ENCODE measurements at places on chromosomes 11 and 22.

DNA sequence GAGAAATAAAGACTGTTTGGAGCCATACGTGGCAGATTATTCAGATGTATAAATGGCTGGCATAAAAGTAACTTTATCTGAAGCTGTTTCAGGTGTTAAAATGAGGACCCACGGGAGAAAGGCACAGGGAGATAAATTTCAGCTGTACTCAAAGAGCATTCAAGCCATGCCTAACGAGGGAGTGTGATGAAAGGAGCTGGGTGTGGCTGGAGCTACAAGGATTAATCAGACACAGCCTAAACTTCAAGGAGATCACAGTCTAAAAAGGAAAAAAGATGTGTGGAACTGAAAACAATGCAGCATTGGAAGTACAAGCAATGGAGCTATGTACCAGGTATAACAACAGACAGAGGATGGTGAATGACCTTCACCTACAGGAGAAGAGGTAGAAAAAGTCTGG lies 120.8 kb upstream of the APOA1 start:
- no peak for DNase-seq

- DNase-seq, result no peak
Measured at GRCh38 chr11:95661162-95661561, 128.4 kb downstream of the FAM76B start.

- no peak for DNase-seq
Measured at GRCh38 chr11:46200537-46201281, 76.8 kb upstream of the CREB3L1 start.

- no peak for DNase-seq
Measured at GRCh38 chr22:50019316-50019715, 6.8 kb upstream of the IL17REL start.

DNA sequence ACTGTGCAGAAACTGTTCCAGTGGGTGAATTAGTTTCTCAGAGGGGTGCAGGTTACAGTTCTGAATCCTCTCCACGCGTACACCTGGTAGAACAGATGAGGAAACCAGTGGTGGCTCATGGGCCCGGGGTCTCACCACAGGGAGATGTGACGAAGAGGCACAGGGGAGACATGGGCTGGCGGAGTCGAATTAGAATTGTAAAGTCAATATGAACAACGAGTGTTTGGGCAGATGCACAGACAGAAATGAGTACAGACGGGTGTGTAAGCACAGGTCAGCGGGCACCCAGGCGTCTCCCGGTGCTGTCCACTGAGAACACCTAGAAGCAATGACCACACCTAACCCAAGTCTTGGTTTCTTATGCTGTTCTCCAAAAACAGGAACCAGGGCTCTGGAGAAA lies 41.8 kb downstream of the GNB1L start:
- no peak for DNase-seq

DNA sequence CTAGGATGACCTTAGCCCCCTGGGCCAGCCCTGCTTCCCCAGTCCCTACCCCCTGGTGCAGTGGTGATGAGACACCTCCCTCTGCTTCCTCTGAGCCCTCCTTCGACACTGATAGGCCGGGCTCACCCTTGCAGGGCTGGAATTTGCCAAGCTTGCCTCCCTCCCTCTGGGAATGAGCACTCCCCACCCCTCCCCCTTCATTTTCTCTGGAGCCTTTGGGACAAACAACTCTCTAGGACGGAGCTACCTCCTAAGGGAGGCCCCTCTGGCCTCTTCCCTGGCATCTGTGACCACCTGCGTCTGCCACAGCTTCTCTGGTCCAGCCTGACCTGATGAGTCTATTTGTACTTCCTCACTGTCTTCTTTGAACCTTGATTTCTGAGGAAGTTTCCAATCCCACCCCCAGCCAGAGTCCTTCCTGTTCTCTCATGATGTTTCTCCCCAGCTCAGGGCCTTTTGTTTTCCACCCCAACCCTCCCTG lies 53.3 kb upstream of the ADA2 start:
- no peak for DNase-seq

- DNase-seq, result no peak
Measured at GRCh38 chr11:8962841-8963240, 1.4 kb downstream of the TMEM9B start.

DNA sequence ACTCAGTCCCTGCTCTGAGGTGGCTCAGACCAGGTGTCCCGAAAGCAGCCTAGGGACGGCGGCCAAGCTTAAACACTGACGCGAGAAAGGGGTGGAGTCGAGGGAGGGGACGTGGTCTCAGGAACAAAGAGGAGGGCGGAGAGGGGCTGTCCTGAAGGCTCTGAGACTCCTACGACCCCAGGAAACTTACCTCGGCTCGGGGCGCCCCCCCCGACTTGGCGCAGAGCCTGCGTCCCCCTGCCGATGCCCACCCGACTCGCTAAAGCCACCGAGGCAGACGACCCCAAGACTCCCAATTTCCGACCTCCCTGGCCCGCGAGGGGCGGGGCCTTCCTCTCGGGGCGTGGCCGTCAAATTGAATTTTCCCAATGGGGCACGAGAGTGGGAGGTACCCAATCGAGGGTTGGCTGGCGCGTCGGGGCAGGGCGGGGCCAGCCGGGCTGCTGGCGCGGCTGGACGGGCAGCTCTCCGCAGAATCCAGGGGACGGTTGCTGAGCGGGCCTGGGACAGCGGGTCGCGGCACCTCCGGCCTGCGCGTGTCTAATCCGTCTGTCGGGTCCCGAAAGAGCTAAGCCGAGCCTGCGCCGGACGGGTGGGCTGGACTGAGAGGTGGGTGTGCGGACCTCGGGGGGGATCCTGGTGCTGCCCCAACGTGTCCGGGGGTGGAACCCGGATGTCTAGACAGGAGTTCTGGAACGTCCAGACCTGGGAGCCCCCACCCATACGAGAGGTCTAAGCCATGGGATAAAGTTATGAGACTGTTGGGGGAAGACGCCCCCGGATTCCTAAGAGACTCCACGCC lies at the start of gene SMTN:
Gene SMTN, plus strand, starts transcription at position 471 of the 802 bp plus-strand sequence. CDS start 1,941 bp downstream, outside the sequence.
- peak; percentile 82 for DNase-seq

DNA sequence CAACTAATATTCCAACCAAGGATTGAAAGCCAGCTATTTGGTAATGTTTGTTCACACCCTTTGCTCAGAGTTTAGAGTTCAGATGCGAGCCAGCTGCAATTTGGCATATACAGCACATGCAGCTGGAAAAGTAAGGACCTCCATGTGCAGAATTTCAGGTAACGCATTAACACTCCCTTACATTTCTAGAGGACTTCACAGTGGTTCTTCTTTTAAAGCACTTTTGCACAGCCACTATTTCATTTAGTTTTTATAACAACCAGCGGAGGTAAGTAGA lies 3.4 kb downstream of the POU2AF3 start:
- DNase-seq, result no peak

GRCh38 chr11:109984634-109985289 lies 108.4 kb upstream of the ZC3H12C start:
- DNase-seq, result no peak

GRCh38 chr22:19988965-19989724 lies 27.5 kb downstream of the ARVCF start:
- DNase-seq, result no peak

DNA sequence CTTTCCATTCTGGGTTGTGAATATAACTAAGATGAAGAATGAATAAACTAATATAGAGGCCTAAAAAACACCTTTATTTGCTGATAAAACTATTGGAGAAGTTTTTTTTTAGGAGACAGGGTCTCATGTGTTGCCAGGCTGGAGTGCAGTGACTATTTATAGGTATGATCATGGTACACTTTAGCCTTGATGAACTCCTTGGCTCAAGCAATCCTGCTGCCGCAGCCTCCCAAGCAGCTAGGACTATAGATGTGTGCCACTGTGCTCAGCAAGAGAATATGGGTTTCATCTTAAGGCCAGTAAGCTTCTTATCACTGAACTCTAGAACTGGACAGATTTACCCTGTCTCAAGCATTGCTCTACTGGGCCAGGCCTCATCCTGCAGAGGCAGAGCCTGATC lies 26.6 kb downstream of the CCDC90B start:
- DNase-seq, result no peak

GRCh38 chr11:19557720-19558140 lies 154.9 kb upstream of the NAV2 start:
- DNase-seq, result peak; percentile 55

GRCh38 chr22:29570456-29570855 lies 10.5 kb downstream of the NIPSNAP1 start:
- DNase-seq, result no peak

DNA sequence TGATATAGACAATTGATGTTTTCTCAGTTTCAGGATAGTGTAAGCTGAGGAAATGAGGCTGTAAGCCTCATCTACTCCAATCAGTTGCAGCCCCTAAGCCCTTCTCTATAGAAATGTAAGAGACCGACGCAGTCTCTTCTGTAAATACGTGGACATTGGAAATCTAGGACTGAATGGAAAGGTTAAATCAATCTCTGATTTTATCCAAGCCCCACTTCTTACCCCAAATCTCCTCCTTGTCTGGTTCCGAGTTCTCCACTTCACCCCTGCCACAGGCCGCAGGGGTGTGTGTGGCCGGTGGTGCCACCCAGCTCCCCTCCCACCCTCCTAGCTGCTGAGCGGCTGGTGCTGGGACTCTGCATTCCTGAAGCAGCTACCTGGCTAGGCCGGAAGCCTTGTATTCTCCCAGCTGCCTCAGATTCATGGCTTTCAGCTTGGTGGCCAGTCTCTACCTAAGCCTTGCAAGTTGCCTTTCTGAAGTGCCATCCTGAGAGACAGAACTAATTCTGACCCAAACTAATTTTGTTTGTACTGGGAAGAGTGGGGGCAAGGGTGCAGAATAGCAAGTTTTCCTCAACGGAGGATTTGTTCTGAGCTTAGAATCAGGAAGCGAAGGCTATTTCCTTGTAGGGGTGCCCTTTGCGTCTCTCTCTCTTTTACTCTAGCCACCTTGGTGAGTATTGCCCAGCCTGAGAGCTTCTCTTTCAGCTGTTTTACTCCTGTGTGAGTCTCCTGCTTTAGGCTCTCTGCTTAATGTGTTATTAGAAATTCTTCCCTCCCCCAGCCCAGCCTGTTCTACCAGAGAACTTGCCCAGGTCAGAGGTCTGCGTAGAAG lies 749 bp downstream of the VWA5A start:
- DNase-seq, result no peak

DNA sequence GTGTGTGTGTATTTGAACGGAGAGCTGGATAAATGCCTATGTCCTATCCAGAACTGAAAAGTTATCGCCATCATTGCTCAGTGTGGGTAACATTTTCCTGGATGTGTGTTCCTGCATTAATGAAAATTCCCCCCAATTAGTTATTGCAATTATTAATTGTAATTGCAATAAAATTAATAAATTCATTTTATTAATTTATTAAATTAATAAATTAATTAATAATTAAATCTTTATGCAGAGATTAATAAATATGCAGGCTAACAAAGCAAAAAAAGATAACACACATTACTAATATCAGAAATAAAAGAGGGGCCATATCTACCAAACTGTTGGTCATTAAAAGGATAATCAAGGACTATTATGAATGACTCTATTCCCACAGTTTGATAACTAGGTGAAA lies 3.6 kb downstream of the RFPL3 start:
- no peak for DNase-seq

GRCh38 chr22:46040471-46041465 lies 63.8 kb upstream of the WNT7B start:
- no peak for DNase-seq

- DNase-seq, result no peak
Measured at GRCh38 chr11:13868710-13869397, 93.7 kb upstream of the SPON1 start.

GRCh38 chr11:113338730-113339129 lies 24.3 kb downstream of the TTC12 start:
- DNase-seq, result no peak

- no peak for DNase-seq
Measured at GRCh38 chr11:115961159-115962003, 457.2 kb upstream of the CADM1 start.

- DNase-seq, result no peak
Measured at GRCh38 chr22:20589614-20590476, 82.4 kb downstream of the MED15 start.

DNA sequence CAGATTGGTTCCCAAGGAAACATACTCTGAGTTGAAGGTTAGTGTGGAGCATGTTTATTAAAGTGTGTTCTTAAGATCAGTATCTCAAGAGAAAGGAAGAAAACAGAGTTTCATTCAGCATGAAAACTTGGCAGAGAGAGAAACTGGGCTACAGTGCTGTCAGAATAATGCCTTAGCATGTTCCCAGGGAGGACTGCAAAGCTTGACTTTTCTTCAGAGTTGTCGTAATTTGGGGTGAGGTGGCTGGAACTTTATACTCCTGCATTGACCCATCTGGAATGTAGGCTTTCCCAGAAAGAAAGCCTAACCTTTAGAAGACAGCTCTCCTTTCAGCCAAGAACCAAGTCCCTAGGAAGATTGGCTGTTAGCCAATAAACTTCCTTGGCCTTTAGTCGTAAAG lies 190.8 kb upstream of the CNTN5 start:
- no peak for DNase-seq

DNA sequence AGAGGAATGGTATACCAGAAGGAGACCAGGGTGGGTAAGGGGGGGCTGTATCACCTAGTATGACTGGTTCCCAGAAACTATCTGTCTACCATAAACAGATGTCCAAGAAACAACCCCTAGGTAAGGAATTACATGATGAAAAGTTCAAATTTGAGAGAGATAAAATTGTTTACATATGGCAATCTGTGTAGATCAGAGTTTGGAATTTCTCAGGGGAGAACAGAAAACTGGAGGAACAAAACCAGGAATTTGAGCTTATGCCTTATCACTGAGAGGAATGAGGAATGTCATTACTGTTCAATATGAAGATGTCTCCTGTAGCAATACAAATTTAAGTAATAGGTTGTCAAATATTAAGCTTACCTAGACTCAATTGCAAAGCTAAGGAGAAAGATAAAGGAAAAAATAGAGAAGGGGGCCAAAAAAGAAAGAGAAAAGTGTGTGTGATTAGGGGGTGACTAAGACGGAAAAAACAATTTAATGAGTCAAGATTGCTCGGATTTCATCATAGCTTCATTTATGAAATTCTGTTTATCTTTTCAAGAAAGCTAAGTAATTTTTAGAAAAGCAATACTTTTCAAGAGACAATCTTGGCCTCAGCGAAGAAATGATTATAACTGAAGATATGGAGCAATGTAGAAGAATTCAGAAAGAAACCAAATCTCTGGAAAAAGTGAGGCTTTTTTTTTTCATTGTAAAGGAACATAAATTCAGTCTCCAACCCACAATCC lies 117.8 kb downstream of the APOL5 start:
- no peak for DNase-seq

DNA sequence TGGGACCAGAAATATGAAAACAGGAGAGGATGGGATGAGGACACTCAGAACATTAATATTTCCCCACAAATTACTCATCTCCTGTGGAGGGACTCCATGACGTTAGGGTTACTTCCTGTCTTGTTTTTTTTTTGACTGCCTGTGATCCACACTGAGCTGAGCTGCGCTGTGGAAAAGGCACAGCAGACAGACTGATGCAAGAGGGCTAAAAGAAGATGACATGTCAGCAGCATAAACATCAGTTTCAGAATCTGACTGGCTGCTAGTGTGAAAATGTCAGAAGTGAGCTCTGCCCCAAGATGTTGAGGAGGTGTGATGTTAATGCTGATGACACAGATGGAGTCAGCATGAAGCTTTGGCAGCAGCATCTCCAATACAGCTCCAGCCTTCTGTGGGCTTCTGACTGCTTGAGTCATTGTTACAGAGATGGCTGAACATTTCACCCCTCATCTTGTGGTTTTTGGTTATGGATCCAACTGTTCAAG lies 286.8 kb downstream of the BLID start:
- no peak for DNase-seq
